ENCODE measurements at places on chromosomes 3 and 15.
A peak's percentile ranks its signal among the peaks of the same experiment; 100 is the strongest.

- no peak for DNase-seq
Measured at GRCh38 chr3:183491923-183492848, 63.3 kb downstream of the KLHL6 start.

DNA sequence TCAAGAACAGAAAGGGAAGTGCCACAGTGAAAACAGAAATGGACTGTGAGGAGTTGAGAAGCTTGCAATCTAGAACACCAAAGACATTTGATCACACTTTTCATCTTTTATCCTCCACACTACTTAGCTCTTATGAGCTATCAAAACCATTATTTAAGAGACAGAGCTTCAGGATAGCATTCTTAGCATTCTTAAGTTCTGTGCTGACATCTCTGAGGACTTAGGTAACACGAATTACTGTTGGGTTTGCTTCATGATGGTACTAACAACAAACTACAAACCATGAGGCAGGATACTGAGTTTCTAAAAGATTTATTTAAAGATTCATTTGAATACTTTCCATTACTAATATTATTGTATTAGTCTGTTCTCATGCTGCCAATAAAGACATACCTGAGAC lies 1038.6 kb downstream of the TUSC7 start:
- DNase-seq = no peak

- no peak for DNase-seq
Measured at GRCh38 chr3:47013231-47013630, 33.8 kb downstream of the NBEAL2 start.

DNA sequence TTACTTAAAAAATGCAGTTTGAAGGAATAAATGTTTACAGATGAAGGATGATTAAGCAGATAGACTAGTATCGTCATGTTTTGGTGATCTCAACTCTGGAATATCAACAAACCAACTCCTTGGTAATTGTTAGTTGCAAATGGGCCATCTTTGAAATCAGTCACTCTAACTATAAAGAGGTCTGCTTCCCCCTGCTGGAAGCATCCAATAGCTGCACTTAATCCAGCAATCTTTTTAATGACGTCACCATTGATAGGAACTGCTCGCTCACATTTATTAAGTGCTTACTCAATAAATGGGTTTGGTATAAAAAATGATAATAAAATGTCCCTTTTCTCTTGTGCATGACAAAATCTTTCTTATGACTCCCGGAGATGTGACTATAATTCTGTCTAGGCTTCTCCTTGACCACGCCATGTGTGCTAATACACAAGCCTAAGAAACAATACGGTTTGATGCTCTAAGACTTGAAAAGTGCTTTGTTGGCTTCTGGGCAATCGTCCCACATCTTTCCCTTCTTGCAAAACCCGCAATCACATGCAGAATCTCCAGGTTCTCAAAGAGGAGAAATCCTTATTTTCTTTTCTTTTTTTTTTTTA lies 227.6 kb upstream of the POU1F1 start:
- no peak for DNase-seq

GRCh38 chr3:7437231-7437630 lies 576.3 kb downstream of the GRM7 start:
- no peak for DNase-seq

DNA sequence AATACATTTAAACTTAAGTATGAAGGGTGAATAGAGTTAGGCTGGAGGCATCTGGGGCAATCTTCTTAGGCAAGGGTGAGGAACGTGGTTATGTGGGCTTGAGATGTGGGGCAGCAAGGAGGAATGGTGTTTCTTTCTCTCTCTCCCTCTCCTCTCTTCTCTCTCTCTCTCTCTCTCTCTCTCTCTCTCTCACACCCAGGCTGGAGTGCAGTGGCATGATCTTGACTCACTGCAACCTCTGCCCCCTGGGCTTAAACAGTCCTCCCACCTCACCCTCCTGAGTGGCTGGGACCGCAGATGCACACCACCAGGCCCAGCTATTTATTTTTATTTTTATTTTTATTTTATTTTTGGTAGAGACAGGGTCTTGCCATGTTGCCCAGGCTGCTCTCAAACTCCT lies 4.0 kb upstream of the MGA start:
- no peak for DNase-seq

- DNase-seq = no peak
Measured at GRCh38 chr3:125110016-125110875, 54.4 kb upstream of the HEG1 start.

DNA sequence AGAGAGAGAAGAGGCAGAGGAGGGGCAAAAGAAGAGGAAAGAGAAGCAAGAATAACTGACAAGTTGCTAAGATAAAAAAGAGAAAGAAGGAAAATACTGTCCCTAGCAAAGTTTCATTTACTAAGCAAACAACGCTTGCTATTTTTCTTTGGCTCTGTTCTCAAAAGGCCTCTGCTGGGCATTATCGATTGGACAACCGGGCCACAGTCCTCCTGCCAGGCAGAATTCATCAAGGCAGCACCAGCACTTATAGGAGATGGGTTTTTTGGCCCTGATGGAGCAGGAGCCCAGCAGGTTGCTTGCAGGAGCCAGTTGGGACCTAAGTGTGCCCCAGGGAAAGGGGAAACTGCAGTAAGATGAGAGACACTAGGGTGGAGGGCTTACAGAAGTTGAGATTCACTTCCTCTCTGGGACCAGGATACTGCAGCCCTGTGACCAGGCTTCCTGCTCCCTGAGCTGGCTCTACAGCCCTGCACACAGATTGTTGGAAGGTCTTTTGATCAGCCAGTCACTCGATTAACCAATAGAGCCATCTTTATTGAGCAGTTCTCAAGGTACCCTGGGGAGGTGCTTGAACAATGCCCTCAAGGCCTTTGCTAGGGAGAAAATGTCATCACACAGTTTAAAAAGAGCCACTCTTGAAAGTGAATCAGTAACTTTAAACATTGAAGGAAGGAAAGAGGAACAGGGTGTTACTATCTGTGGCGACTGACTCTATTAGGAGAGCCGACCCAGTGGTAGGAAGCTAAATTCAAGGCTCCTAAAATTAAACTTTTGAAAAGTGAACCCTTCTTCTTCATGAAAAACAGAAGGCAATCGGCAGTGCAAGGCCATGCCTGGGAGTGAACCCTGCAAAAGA lies 28.8 kb upstream of the GLCE start:
- no peak for DNase-seq

- no peak for DNase-seq
Measured at GRCh38 chr3:11605398-11605797, 38.3 kb downstream of the VGLL4 start.

- no peak for DNase-seq
Measured at GRCh38 chr15:98592136-98592535, 56.2 kb upstream of the IGF1R start.

DNA sequence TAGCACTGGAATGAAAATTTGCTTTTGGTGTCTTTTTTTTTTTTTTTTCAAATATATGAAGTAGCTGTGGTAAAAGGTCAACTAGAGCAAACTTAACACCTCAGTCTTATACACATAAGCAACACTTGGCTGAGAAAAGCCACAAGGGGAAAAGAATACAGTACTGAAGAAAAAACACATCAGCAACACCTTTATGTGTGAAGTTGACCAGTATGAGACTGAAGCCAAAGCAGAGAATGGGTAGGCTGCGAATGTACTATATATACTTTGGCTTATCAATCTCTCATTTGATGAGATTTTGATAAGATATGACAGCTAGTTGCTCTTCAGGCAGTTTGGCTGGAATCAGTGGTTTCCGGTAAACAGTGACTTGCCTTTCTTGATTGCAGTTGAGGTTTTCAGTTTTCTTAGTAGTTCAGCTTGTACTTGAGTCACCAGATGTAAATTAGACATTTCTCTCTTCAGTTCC lies 22.0 kb upstream of the ZCWPW2 start:
- DNase-seq = peak; percentile 5

GRCh38 chr3:108448593-108448992 lies 61.8 kb downstream of the MYH15 start:
- DNase-seq = no peak

- DNase-seq = no peak
Measured at GRCh38 chr15:68679161-68679560, 100.4 kb downstream of the CORO2B start.
